ENCODE measurements at places on chromosomes 2 and 18.
A peak's percentile ranks its signal among the peaks of the same experiment; 100 is the strongest.

GRCh38 chr2:111121028-111121827 lies 514 bp downstream of the BCL2L11 start:
- H3K27me3 ChIP-seq: peaks cover 17% of the 10 kb centered on the region
- H3K27ac ChIP-seq: no peak overlapping the region
- no peak for DNase-seq

GRCh38 chr2:71003966-71004755 lies 9.5 kb upstream of the TEX261 start:
- no peak overlapping the region for H3K27ac ChIP-seq
- H3K36me3 ChIP-seq: no peaks in the 10 kb centered on the region
- DNase-seq: no peak

- H3K4me3 ChIP-seq: peak overlapping the region; percentile 97
- DNase-seq: no peak
- H3K36me3 ChIP-seq: no peaks in the 10 kb centered on the region
- H3K4me1 ChIP-seq: peaks cover 11% of the 10 kb centered on the region
- peak overlapping the region; percentile 45 for H3K27ac ChIP-seq
- no peaks in the 10 kb centered on the region for H3K27me3 ChIP-seq
Observed at GRCh38 chr2:180980943-180981911, 822 bp downstream of the UBE2E3 start.

DNA sequence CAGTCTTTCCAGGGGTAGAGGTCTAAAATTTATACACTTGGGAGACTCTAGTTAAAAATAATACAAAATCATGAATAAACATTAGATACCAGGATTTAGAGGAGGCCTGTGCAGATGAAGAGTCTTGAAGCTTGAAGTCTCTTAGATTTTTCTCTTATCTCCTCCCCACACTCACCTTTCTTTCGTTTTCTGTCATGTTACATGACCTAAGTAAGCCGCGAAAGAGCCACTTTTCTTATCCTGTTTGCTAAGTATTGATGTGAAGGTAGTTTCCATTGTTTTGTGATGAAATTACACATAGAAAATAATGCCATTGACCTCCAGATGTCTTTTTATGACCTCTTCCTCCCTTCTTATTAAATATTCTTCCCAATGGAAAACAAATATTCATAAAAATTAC lies 367.8 kb downstream of the LRRTM1 start:
- no peak overlapping the region for H3K27ac ChIP-seq
- H3K4me3 ChIP-seq: no peak overlapping the region
- no peaks in the 10 kb centered on the region for H3K27me3 ChIP-seq
- no peaks in the 10 kb centered on the region for H3K36me3 ChIP-seq
- no peak for DNase-seq

DNA sequence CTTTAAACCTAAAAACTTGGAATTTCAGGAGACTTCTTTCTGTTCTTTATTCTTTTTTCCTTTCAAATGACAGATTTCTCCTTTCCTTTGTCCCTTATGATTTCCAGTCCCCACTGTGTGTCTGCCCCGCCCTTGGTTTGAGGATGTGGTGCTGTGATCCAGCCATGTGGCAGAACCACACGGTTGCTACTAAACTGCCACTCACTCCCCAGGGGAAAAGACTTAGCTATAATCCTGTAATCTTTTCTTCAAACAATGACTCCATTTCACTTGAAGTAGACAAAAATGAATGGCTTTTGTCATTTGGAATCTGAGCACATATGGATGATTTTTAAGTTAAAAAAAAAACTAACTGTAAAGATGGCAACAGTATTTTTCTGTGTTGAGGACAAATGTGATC lies 76.2 kb upstream of the STAM2 start:
- no peak for DNase-seq
- no peak overlapping the region for H3K27ac ChIP-seq
- H3K4me3 ChIP-seq: no peak overlapping the region
- no peaks in the 10 kb centered on the region for H3K36me3 ChIP-seq
- H3K4me1 ChIP-seq: no peaks in the 10 kb centered on the region

- DNase-seq: no peak
- H3K4me1 ChIP-seq: peaks cover 10% of the 10 kb centered on the region
- no peaks in the 10 kb centered on the region for H3K27me3 ChIP-seq
- H3K4me3 ChIP-seq: no peak overlapping the region
Observed at GRCh38 chr2:10390369-10390801, 57.7 kb downstream of the ODC1 start.

- peak overlapping the region; percentile 95 for H3K4me3 ChIP-seq
- DNase-seq: no peak
- peaks cover 7% of the 10 kb centered on the region for H3K36me3 ChIP-seq
- H3K27ac ChIP-seq: no peak overlapping the region
- peaks cover 4% of the 10 kb centered on the region for H3K4me1 ChIP-seq
- H3K27me3 ChIP-seq: no peaks in the 10 kb centered on the region
Observed at GRCh38 chr2:112646791-112647689, 1.3 kb downstream of the SLC20A1 start.

DNA sequence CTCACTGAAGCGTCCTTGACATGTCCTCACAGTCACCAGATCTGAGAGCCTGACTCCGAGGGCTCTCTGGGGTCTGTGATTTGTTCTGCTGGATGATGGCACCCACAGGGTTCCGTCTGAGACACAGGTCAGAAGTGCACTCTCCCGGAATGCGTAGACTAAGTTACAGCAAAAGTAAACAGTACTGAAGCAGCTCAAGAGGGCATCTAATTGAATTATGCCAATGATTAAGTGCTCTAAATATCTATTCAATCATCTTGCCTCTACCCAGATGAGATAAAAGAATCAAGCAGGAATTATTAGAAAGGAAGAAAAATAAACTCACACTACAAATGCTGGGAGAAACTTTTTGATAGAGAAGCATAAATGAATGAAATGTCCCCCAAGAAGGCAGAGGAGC lies 544.1 kb downstream of the SOX11 start:
- H3K4me1 ChIP-seq: no peaks in the 10 kb centered on the region
- no peak overlapping the region for H3K4me3 ChIP-seq
- no peaks in the 10 kb centered on the region for H3K36me3 ChIP-seq
- DNase-seq: no peak
- no peaks in the 10 kb centered on the region for H3K27me3 ChIP-seq

GRCh38 chr2:227503433-227504406 lies 31.8 kb downstream of the AGFG1 start:
- no peak for DNase-seq
- H3K27me3 ChIP-seq: no peaks in the 10 kb centered on the region
- H3K27ac ChIP-seq: no peak overlapping the region
- peaks cover 10% of the 10 kb centered on the region for H3K4me1 ChIP-seq
- H3K4me3 ChIP-seq: no peak overlapping the region
- no peaks in the 10 kb centered on the region for H3K36me3 ChIP-seq

- no peaks in the 10 kb centered on the region for H3K27me3 ChIP-seq
- no peaks in the 10 kb centered on the region for H3K36me3 ChIP-seq
- no peak for DNase-seq
Observed at GRCh38 chr2:17166506-17166905, 351.7 kb downstream of the RAD51AP2 start.

GRCh38 chr2:223789423-223789822 lies 48.0 kb downstream of the AP1S3 start:
- no peaks in the 10 kb centered on the region for H3K4me1 ChIP-seq
- H3K27me3 ChIP-seq: no peaks in the 10 kb centered on the region

DNA sequence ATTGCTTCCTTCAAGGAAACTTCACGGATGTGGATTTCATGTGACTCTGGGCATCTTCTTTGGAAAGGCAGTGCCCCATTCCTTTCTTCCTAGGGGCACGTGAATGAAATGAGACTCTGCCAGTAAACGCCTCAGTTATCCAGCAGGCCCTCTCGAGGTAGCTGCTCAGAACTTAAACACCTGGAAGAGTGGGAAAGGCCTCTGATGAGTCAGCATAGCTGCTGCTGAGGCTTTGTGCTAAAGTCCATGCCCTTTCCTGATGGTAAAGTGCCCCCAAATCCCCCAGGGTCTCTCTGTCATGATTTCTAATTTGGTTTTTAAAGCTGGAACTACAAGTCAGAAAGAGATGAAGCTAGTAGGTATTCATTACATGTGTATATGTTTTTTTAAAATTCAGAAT lies 3.8 kb downstream of the SLC1A4 start:
- no peak overlapping the region for H3K4me3 ChIP-seq
- no peaks in the 10 kb centered on the region for H3K36me3 ChIP-seq
- no peak for DNase-seq
- H3K27ac ChIP-seq: no peak overlapping the region
- peaks cover 3% of the 10 kb centered on the region for H3K4me1 ChIP-seq
- peaks cover 38% of the 10 kb centered on the region for H3K27me3 ChIP-seq

DNA sequence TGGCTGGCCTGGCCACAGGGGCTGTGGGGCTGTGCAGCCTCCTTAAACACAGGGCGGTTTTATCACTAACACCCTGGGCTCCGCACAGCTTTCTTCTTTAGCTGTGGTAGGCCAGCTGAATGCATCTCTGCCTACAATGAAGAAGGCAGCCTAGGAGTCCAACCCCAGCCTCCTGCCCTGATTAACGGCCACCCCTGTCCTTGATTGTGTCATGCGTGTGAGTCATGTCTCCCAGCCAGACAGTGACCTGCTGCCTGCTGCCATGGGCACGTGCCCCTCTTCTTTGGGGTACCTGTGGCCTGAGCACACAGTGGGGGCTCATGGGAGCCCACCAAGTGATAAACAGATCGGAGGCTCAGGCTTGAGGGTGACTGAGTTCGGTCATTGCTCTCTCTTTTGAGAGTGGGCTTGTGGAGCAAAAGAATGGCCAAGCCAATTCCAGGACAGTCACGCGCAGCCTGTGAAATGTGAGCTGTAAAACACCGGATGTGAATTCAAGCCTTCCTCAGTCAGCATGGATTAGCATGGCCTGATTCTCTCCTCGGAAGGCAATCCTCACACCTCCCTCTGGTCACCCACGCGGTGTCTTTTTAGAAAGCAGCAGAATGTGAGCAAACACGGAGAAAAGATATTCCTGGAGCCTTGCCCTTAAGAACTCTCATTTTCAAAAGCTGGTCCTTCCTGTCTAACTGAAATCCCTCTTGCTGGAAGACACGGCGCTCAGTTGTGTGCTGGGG lies 144.1 kb downstream of the CELF4 start:
- H3K4me1 ChIP-seq: no peaks in the 10 kb centered on the region
- H3K27me3 ChIP-seq: no peaks in the 10 kb centered on the region
- H3K27ac ChIP-seq: no peak overlapping the region
- DNase-seq: no peak
- H3K4me3 ChIP-seq: no peak overlapping the region
- H3K36me3 ChIP-seq: no peaks in the 10 kb centered on the region

DNA sequence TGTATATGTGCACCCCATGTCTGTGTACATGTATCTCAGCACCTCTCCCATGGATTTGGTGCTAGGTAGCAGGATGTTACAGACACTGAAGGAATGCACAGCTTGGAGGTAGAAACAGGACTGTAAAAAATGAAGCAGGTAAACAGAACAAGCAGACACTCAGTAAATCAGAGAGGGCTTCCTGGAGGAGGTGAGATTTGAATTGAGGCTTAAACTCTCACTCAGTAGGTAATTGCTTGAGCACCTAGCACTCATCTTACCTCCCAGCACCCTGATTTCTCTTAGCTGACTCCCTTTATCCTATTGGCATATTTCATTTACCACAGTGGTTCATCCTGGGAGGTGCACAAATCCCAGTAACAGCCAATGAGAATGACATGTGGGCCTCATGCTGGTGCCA lies 537.9 kb upstream of the RAB6C start:
- H3K27ac ChIP-seq: no peak overlapping the region
- no peaks in the 10 kb centered on the region for H3K36me3 ChIP-seq
- no peak for DNase-seq

GRCh38 chr18:1011349-1011748 lies 106.7 kb downstream of the ADCYAP1 start:
- no peaks in the 10 kb centered on the region for H3K4me1 ChIP-seq
- DNase-seq: no peak
- no peaks in the 10 kb centered on the region for H3K27me3 ChIP-seq
- H3K4me3 ChIP-seq: no peak overlapping the region

DNA sequence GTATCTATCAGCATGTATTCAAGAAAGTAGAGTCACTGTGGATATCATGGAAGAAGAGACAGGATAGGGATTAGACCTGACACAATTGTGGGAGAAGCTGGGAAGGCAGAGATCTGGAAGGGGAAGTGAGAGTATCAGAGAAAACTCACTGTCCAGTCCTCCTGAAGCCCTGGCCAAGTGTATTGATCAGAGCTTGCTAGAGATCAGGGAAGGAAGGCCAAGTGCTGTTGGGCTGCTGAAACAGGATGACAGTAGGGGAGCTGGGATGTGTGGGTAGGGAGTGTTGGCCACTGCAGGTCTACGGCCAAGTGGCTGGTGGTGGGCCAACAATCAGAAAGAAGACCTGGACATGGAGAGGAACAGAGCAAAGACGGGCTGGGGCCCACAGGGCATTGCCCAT lies 26.3 kb upstream of the TTR start:
- no peak for DNase-seq
- no peak overlapping the region for H3K27ac ChIP-seq
- no peaks in the 10 kb centered on the region for H3K36me3 ChIP-seq

DNA sequence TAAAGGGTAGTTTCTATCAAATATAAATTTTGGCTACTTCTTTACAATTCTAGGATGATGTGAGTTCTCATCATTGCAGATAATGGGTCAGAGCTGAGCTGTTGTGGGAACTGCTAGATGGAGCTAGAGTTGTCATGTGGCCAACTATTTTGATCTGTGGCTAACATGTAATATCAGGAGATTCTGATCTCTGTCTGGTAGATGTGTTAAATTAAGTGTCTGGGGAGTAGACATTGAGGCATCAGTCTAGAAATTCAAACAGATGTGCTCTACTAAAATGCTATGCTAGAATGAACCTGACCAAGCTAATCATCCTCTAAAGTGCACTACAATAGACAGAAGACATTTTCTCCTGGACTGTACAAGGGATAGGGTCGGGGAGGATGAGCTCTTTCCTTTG lies 30.3 kb upstream of the DARS1 start:
- peaks cover 3% of the 10 kb centered on the region for H3K4me1 ChIP-seq
- H3K27ac ChIP-seq: no peak overlapping the region
- H3K36me3 ChIP-seq: no peaks in the 10 kb centered on the region
- H3K27me3 ChIP-seq: no peaks in the 10 kb centered on the region
- H3K4me3 ChIP-seq: no peak overlapping the region
- no peak for DNase-seq

DNA sequence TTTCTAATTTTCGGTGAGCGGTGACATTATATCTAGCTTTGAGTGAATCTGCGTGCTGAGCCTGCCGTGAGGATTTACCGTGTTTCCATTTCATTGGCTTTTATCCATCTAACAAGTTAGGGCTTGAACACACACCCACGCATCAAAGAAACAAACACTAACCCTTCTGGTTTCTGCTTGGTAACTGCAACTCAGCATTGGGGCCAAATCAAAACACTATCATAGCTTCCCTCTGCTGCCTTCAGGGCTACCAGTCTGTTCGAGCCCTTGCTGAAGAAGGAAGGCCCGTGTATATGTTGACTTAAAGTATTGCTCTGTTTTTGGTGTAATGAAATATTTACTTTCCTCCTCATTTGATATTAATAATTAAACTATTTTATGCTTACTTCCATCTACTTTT lies 227.2 kb downstream of the PHLPP1 start:
- no peaks in the 10 kb centered on the region for H3K4me1 ChIP-seq
- H3K27me3 ChIP-seq: no peaks in the 10 kb centered on the region
- H3K36me3 ChIP-seq: peaks cover 30% of the 10 kb centered on the region
- H3K27ac ChIP-seq: no peak overlapping the region

GRCh38 chr2:54691445-54692135 lies 31.9 kb upstream of the EML6 start:
- H3K27ac ChIP-seq: no peak overlapping the region
- no peak for DNase-seq
- H3K4me1 ChIP-seq: no peaks in the 10 kb centered on the region
- H3K4me3 ChIP-seq: no peak overlapping the region

GRCh38 chr2:239753401-239753837 lies 271.7 kb downstream of the NDUFA10 start:
- H3K27ac ChIP-seq: no peak overlapping the region
- H3K4me1 ChIP-seq: no peaks in the 10 kb centered on the region
- H3K4me3 ChIP-seq: no peak overlapping the region
- DNase-seq: no peak
- no peaks in the 10 kb centered on the region for H3K27me3 ChIP-seq
